ENCODE measurements at places on chromosomes 4 and X.

GRCh38 chrX:20973038-20973437, 401.2 kb upstream of the CNKSR2 start:
- no peak for DNase-seq

GRCh38 chrX:130025256-130025655, 42.8 kb downstream of the BCORL1 start:
- no peak for DNase-seq

- DNase-seq: peak; percentile 9
Measured at GRCh38 chr4:121656269-121656641, 40.5 kb downstream of the ANXA5 start.

DNA sequence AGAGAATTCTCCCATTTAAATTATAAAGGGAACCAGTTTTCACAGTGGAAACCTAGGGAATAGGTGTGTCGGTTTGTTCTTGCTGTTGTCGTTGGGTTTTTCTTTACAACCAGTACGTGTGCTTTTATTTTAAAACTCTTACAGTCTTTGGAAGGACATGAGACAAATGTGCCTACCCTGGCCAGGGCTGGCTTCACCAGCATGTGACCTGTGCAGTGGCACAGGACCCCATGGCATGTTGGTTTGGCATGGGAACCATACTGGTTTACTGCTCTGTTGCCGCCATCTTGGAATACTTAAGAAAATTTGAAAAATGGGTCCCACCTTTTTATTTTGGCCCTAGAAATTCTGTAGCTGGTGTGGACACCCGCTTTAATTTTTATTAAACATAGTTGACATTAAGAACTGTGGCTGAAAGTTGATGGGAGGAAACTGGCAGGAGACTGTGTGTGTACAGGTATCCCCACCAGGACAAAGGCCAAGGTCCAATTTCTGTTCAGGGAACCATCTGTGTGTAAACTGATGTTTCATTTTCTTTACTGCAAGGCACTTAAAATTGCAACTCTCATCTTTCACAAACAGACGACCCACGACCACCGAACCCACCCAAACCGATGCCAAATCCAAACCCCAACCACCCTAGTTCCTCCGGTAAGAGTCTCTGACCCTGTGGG, 28.8 kb downstream of the CD99 start:
- no peak for DNase-seq

DNA sequence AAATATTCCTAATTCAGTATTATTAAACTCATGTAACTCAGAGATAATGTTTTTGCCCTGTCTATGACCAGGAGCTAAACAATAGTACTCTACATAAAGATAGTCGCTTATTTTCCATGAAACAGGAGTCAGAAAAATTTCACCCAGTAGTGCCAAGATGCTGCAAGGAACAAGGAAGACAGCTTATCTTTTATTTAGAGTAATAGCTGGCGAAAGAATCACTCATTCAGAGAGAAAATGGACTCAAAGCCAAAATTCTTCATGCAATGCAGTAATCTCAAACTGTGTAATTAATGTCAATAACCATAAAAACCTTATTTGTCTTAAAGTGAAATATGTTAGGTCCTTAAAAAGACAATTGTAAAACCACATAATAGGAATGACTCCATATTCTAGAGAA, 477.8 kb downstream of the ANKRD50 start:
- DNase-seq: no peak

GRCh38 chr4:137655302-137655701, 123.0 kb upstream of the PCDH18 start:
- DNase-seq: no peak

GRCh38 chrX:981791-982626, 230.4 kb downstream of the CRLF2 start:
- no peak for DNase-seq

- DNase-seq: no peak
Measured at GRCh38 chr4:948936-949300, 16.7 kb downstream of the TMEM175 start.

DNA sequence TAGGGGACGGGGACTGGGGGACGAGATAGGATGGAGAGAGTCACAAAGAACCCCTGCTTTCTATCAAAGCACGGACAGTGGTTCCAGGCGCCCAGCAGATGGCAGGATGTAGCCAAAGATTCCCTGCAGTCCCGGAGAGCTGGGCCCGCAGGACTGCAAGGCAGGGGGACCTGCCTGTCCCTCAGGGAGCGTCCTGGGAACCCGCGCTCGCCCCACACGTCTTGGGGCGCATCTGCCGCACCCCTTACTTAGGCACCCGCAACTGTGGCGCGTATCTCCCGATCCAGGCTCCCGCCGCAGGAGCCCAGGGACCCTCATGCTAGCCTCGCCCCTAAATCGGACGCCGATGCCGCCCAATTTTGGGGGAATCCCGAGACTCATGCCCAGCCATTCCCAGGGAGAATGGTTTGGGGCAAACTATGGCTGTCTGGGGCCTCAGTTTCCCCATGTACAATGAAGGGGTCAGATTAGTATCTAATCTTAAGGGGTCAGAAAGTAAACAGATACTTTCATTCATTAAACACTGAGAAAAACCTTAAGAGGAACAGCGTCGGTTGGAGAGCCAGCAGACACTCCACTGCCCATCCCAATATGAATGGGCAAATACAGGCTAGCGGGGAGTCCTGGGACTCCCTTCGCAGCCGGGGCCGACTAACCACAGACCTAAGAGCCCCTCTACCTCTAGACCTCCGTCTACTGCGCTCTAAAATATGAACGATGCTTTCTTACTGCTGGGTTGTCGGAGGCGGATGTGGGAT, 581 bp upstream of the STK32B start:
- peak; percentile 36 for DNase-seq

GRCh38 chrX:12229986-12230385, 91.7 kb downstream of the FRMPD4 start:
- no peak for DNase-seq

DNA sequence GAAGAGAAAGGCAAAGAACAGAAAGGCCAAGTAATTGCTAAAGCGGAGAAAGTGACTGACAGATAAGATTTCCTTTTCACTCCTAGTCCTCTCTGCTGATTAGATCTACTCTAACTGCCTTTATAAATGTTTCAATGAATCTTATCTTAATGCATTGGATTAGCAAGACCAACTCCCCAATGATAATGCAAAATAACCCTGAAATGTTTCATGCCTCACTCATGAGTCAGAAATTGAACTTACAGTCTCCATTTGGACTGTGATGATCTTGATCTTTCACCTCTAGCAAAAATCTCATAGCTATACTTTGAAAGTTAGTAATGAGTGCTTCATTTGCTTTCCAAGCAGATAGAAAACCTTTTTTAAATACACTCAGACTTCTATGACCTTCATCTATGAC, 26.5 kb downstream of the SLC10A7 start:
- no peak for DNase-seq

GRCh38 chr4:105550641-105551040, 1.8 kb upstream of the ARHGEF38 start:
- no peak for DNase-seq

- no peak for DNase-seq
Measured at GRCh38 chr4:9845791-9846493, 64.5 kb downstream of the DRD5 start.

- DNase-seq: no peak
Measured at GRCh38 chr4:11537846-11538245, 109.2 kb upstream of the HS3ST1 start.

DNA sequence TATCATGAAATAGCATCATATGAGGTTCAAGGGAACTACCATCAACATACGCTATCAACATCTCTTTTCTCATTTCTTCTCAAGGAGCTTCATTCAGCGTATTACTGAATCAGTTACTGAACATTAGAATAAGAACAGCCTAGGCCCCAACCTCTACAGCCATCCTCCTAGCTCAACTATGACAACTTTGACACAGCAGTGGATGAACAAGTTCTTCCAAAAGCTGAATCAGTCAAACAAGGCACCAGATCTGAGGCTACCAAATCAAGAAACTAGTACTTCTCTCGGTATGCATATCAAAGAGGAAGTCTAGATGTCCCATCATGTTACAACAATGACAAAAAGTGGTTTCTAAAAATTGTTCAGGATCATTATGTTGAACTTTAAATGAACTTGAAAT, 57.4 kb downstream of the GATB start:
- no peak for DNase-seq

DNA sequence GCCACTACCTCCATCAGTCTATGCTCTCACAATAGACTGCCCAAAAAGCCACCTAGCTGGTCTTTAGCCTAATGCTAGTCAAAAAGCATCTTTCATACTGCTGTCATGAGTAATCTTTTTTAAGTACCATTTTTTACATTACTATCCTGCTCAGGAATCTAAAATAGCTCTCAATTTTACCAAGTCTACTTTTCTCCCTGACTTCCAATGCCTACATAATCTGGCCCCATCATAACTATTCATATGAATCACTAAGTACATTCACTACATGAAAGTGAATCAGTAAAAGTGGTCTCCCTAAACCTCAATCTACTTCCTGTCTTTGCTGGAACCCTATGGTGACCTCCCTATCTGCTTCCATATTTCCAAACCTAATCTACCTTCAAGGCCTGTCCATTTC, 105.9 kb downstream of the THOC2 start:
- peak; percentile 9 for DNase-seq

DNA sequence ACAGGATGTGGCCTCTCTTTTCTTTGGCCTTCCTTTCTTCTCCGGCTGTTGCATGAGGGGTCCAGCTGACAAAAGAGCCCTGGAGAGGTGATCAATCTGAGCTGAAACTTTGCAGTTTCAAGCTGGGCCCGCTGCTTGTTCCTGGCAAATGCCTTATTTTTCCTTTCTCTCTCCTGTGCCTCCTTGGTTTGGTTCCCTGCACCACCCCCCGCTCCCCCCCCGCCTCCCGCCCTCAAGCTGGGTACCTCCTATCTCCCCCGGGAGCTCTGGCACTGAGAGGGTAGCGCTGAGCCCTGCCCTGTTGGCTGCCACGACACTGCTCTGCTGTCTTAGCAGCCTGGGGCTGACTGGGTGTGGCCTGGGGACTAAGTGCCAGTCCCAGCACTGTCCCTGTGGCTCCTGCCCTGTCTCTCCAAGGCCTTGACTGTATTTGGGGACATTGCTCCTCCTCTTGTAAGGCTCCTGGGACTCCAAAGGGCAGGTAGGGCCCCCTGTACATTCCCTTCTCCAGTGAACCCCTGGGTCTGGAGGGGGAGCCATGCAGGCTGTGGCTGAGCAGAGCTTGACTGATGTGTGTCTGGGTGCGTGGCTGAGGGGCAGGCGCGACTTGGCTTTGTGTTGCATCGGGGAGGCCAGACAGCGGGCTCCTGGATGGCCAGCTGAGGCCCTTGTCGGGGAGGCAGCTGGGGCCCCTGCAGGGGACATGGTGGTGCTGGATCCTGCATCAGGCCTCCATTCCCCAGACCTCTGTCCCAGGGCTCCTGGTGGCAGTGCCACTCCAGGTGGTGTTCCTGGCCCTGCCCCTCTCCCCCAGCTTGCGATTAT, 1.1 kb downstream of the PLXNA3 start:
- DNase-seq: no peak

DNA sequence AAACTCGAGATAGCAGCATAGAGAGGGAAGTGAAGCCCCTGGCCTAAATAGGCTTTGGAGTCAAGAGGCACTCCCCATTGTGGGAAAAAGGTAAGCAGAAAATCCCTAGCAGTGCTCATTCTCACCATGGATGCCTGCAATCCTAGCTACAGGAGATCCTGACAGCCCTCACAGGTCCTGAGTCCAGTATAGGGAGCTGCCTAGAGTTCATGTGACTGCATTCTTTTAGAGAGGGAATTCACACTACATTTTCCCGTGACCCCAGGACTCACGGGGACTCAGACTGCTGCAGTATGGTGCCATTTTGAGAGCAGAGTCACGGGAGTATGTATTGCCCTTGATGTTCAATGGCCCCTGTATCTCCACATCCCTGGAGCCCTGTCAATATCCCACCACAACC, 82.4 kb downstream of the MAGED1 start:
- no peak for DNase-seq

- no peak for DNase-seq
Measured at GRCh38 chr4:21948347-21949072, at the start of gene KCNIP4. Gene KCNIP4, minus strand, starts transcription at chr4:21948772.

DNA sequence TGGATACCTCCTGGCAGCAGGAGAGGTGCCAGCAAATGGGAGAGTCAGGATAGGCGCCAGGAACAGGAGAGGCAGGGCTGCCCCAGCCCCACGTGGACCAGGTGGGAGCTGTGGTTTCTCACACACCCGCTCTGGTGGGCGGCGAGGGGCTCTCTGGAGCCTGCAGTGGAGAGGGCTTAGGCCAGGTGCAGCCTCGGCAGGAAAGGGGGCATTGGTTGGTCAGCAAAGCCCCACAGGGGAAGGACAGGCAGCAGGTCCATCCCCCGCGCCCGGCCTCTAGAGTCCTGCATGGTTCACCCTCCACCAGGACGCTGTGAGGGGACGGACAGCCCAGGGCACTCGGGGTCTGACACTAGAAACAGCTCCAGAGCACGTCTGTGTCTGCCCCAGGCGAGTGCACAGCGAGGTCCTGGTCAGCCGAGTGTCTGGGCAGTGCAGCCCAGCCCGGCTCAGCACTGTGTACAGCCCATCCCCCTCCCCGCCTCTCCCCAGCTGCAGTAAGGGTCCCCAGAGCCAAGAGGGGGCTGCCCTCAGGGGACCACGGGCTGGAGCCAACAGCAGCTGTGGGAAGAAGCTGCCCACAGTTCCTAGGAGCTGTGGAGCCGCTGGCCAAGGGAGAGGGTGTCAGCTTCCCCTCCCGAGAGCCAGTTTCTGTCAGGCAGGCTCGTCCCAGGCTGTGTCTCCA, 8.2 kb downstream of the ATP5ME start:
- DNase-seq: no peak

- no peak for DNase-seq
Measured at GRCh38 chr4:147182041-147182440, 236.4 kb upstream of the TTC29 start.

- DNase-seq: peak; percentile 5
Measured at GRCh38 chr4:146442801-146443200, 78.9 kb downstream of the SLC10A7 start.

- no peak for DNase-seq
Measured at GRCh38 chr4:144687466-144687865, 41.5 kb downstream of the HHIP start.

DNA sequence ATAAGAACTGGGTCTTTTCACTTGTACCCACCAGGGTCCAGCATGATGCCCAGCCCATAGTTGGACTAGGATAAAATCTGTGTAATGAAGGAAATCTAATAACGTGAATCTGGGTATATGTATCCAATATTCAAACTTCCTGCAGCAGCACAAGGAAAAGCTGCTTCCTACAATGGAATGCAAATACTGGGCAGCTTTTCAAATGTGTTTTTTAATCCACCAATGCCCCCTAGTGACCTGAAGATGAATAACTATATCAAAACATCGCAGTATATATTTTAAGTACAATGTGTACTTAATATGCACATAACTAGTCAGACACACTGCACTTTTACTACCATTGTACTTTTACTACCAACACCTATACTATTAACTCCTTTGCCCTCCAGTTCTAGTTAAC, 5.3 kb downstream of the APOO start:
- DNase-seq: peak; percentile 40

DNA sequence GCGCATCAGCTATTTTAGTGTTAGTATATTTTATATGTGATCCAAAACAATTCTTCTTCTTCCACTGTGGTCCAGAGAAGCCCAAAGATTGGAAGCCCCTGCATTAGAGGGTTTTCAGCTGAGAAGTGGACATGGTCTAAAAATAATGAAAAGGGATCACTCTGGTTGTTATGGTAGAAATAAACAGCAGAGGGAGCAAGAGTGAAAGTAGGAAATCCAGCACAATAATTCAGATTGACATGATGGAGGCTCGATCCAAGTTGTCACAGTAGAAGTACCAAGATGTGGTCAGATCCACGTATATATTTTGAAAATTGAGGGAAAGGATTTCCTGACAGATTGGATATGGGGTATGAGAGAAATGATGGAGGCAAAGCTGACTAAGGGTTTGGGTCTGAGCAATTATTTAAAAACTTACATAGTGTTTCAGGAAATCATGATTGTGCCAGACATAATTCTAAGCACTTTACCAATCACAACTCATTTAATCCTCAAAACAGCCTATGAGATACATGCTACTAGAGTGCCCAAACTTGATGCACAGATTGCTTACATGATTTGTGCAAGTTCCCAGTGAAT, 17.0 kb upstream of the TMEM144 start:
- DNase-seq: no peak

Measured in keratinocyte (primary cell).